Natural killer cell (primary cell): ENCODE measurements at places on chromosomes 6 and 20. TPM values are rescaled to one million over a fixed set of nuclear protein-coding genes. Genes with fewer than 3 reads are reported as not detected.

GRCh38 chr6:92906385-92906784 lies 513.0 kb downstream of the EPHA7 start:
- H3K36me3 ChIP-seq = no peaks in the 10 kb centered on the region
- H3K4me3 ChIP-seq = no peak overlapping the region
- H3K27me3 ChIP-seq = no peaks in the 10 kb centered on the region
- H3K27ac ChIP-seq = no peak overlapping the region
- DNase-seq = no peak

GRCh38 chr20:50213531-50214106 lies 23.0 kb downstream of the CEBPB start:
- no peak overlapping the region for H3K27ac ChIP-seq
- H3K4me1 ChIP-seq = peaks cover 7% of the 10 kb centered on the region
- peaks cover 2% of the 10 kb centered on the region for H3K27me3 ChIP-seq

- no peaks in the 10 kb centered on the region for H3K4me1 ChIP-seq
- no peak overlapping the region for H3K27ac ChIP-seq
- DNase-seq = no peak
- no peak overlapping the region for H3K4me3 ChIP-seq
- no peaks in the 10 kb centered on the region for H3K27me3 ChIP-seq
Observed at GRCh38 chr6:39923394-39923793, 10.9 kb downstream of the MOCS1 start.

GRCh38 chr6:166977621-166978525 lies 21.3 kb upstream of the CEP43 start:
- no peak overlapping the region for H3K27ac ChIP-seq
- no peaks in the 10 kb centered on the region for H3K36me3 ChIP-seq

GRCh38 chr20:1868856-1869255 lies 26.4 kb upstream of the SIRPA start:
- no peaks in the 10 kb centered on the region for H3K27me3 ChIP-seq
- no peak overlapping the region for H3K27ac ChIP-seq
- peaks cover 12% of the 10 kb centered on the region for H3K4me1 ChIP-seq

DNA sequence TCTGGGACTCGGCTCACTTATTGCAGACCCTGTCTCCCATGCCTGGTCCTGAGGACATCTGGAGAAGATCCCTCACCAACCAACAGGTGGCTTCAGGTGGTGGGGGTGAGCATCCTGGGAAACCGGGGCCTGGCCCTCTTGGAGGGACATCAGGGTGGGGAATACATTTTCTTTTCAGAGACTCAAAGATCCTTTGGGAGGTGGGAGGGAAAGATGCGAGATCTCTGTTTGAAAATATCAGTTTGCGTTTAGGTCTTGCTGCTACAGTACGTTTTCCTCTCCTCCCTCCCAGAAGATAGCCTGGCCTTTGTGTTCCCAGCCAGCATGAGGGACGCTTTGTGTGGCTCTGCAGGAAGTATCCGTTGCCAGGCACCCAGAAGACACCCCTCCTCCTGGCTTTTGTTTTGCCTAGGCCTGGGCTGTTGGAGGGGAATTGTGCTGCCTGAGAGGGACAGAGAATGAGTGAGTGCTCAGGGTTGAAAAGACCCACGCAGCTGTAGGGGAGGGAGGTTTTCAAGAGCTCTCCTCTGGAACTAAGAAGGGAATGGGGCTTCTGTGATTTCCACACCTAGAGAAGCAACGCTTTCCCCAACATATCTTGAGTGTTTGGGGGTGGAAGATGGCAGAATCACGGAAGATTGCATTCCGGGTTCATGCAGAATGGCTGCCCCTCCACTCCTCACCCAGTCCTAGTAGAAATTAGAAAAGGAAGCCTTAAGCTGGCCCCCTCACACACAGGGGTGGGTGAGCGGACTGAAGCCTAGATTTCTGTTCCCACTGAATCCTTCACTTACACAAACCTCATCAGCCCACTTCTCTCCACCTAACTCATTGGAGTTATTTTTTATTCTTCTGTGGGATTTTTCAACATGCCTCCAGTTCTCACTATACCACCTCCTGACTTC lies 22.0 kb upstream of the SLC2A12 start:
- H3K4me3 ChIP-seq = no peak overlapping the region
- no peaks in the 10 kb centered on the region for H3K36me3 ChIP-seq
- H3K27me3 ChIP-seq = no peaks in the 10 kb centered on the region

GRCh38 chr6:116034327-116034726 lies 26.4 kb downstream of the FRK start:
- H3K27ac ChIP-seq = no peak overlapping the region
- DNase-seq = no peak
- no peaks in the 10 kb centered on the region for H3K4me1 ChIP-seq
- H3K27me3 ChIP-seq = no peaks in the 10 kb centered on the region

GRCh38 chr20:43666376-43667328 lies at the start of gene MYBL2:
Gene MYBL2 (plus strand): TSS chr20:43667114. CDS start chr20:43667284, 170 bp downstream.
- DNase-seq = peak; percentile 63
- H3K27ac ChIP-seq = no peak within 1 kb of the TSS
- H3K4me3 ChIP-seq = peak within 1 kb of the TSS; percentile 42
- H3K4me1 ChIP-seq = peaks cover 15% of the 10 kb centered on the region

Gene WFDC2
- not detected for total RNA-seq

- DNase-seq = no peak
- H3K4me1 ChIP-seq = peaks cover 17% of the 10 kb centered on the region
- H3K36me3 ChIP-seq = no peaks in the 10 kb centered on the region
- H3K27me3 ChIP-seq = peaks cover 5% of the 10 kb centered on the region
- no peak overlapping the region for H3K4me3 ChIP-seq
Observed at GRCh38 chr20:62703853-62704228, 4.8 kb upstream of the NTSR1 start.

DNA sequence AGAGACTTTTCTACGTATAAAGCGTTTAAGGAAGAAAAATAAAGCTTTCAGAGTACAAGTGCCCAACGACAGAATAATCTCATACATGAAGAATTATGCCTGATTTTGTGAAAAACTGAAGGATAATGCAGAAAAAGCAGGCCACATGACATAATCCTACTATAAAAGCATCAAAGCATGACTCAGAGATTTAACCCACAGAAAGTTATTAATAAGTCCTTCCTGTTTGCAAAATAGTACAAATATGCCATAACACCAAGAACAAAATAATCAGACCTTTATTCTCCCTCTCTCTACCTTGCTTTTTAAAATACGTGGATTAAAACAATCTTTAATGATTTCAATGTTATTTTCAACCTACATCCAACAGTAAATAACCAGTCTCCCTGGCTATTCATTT lies 118.6 kb upstream of the BCLAF1 start:
- H3K27me3 ChIP-seq = no peaks in the 10 kb centered on the region
- no peak overlapping the region for H3K4me3 ChIP-seq
- no peak overlapping the region for H3K27ac ChIP-seq
- no peak for DNase-seq
- H3K4me1 ChIP-seq = no peaks in the 10 kb centered on the region

Gene PRICKLE4
- not detected for total RNA-seq

Gene NR2E1
- total RNA-seq = not detected
